ENCODE measurements at places on chromosomes 4 and X.

- DNase-seq = no peak
Observed at GRCh38 chr4:77605210-77605902, at the start of gene CXCL13. CXCL13 (plus strand) TSS chr4:77605820; CDS start chr4:77605866, 46 bp downstream.

DNA sequence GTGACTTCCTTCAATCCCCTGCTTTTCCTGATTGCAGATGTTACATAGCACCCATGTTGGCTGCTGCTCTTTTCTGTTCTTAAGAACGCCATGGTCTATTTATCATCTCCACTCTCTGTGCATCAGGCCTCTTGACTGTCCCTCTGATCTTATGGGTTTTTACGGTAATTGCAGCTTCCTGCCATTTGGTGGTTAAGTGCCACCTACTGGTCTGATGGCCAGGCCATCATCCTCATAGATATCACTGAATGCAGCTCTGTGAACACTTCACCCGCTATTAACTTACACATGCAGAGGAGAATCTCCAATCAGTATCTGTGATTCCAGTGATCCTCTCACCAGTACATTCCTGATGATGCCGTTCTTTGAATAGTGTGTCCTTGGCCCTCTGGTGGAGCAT lies 382.4 kb downstream of the TRAM1L1 start:
- DNase-seq = no peak

DNA sequence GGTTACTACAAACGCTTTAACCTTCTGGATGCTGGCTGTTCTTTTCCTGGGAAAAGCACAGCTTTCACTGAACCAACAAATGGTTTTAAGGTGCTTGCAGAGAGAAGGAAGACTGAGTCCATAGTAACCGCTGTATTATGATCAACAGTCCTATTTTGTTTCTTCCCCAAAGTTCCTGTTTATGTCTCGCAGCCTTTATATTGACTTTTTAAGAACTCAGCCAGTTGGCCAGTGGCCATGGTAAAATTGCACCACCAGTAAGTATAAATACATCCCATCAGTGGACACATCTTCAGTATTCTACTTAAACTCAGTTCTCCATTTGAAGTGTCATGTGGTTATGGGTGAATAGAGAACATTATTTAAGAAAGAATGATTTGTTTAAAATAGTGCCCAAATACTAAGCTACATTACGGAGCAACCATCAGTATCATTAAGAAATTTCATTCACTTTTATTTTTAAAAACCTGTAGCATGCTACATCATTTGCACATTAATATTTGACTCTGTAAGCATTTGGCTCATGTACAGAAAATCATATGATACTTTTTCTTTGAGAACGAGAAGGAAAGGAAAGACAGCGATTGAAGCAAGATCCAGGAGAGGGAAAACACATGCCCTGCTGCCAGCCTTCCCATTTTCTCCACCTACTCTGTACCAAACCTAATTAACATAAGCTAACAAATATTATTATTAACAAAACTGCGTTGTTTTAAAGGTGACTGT lies 287.0 kb downstream of the ARHGAP24 start:
- peak; percentile 46 for DNase-seq

DNA sequence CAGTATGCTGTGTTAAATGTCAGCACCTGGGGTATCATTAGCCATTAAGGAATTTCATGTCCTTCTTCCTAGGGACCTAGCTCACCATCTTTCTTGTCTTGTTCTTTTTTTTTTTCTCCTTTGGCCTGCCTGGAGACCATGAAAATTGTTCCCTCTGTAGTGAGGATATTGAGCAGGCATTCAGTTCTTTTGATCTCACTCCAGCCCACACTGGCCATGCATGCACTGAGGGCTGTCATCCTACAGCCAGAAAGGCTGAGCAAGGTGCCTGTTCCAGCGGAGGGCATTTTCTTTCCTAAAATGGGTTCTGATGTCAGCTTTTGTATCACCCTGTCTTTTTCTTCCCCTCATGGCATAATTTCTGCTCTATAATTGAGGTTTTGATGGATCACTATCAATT lies 275.9 kb upstream of the HAND2 start:
- DNase-seq = no peak

DNA sequence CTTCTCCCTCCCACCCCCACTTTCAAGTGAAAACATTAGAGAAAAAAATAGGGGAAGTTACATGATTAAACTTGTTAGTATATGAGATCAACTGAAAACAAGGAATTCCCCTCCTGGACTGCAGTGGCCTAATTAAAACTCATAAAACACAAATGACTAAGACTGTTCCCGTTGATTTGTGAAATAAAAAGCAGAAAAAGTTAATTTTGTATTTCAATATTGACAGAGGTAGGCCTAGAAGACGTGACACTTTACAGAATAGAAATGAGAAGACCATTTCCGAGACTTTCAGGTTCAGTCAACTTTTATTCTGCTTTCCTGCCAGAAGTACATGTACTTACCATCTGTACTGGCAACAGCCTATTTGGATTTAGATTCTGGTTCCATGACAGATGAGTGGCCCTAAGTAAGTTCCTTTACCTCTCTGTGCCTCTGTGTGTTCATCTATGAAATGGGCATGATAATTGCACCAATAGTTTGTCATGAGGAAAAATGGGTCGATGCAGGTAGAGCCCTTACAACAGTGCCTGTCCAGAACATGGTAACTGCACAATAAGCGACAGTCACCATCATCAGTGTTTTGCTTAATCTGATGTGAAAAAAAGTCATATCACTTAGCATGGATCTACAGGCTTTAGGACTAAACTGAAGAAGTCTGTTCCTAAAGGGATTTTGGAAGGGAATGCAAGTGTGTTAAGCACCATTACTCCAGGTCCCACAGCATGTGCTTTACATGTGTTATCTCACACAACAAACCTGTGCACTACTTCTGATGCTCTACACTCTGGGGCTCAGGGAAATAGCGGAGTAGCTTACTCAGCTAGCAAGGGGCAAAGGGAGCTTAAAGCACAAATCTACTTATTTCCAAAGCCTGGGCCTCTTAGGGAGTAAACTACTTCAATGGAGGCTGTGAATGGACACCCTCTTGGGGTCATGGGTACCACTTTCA lies 562.3 kb upstream of the DIPK2B start:
- no peak for DNase-seq

DNA sequence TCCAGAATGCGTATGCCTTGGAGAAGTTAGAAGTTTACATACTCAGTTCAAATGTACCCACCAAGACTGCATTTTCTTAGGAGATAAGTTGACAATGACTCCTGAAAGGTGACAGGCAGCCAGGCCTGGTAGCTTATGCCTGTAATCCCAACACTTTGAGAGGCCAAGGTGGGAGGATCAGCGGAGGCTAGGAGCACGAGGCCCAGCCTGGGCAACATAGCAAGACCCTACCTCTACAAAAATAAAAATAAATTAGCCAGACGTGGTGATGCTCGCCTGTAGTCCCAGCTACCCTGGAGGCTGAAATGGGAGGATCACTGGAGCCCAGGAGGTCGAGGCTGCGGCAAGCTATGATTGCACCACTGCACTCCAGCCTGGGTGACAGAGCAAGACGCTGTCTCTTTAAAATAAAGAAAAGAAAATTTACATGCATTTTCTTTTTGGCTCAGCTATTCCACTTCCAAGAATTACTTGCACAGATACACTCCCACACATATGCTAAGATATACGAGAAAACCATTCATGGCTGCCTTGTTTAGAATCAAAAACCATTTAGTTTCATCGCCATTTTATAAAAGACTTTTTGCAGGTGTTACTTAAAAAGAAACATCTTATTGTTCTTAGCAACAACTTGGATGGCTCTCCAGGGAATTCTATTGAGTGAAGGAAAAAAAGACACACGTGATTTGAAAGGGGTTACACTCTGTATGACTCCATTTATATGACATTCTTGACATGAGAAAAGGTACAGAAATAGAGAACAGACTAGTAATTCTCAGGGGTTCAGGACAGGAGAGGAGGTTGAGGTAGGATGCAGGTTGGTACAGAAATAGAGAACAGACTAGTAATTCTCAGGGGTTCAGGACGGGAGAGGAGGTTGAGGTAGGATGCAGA lies 66.3 kb downstream of the DHRSX start:
- DNase-seq = no peak

GRCh38 chrX:16839852-16840460 lies 30.2 kb downstream of the RBBP7 start:
- no peak for DNase-seq

GRCh38 chr4:6889736-6890324 lies 19.8 kb upstream of the TBC1D14 start:
- no peak for DNase-seq

- no peak for DNase-seq
Observed at GRCh38 chr4:78468272-78468671, 83.3 kb upstream of the ANXA3 start.

- DNase-seq = no peak
Observed at GRCh38 chr4:115548123-115548522, 434.7 kb upstream of the NDST4 start.

DNA sequence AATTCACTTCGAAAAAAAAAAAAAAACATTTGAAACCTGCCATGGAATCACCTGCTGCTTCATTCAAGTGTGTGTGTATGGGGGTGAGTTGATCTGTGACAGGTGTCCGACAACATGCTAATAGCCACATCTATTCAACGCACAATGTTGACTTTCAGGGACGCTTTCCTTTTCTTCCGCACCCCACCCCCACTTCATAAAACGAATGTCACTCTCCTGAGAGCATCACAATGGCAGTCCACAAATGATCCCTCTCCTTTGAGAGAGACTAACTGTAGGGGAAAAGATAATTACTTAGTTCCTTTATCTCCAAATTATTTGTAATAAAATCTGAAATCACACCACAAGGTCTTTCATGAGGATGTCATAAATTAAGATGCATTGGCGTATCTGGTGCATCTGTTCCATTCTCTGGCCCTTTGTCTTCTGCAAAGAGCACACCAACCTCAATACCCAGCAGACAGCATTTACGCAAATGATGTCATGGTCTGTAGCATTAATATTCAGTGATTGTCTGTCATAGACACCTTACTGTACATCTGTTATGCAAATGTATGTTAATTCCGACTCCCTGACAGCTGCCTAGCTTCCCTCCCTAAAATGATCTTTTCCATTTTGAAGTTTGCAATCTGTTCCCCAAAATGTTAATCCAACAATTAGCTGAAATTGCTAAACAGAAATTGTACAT lies 640.0 kb upstream of the BOD1L1 start:
- no peak for DNase-seq
